ENCODE measurements at places on chromosomes 16 and 17.

DNA sequence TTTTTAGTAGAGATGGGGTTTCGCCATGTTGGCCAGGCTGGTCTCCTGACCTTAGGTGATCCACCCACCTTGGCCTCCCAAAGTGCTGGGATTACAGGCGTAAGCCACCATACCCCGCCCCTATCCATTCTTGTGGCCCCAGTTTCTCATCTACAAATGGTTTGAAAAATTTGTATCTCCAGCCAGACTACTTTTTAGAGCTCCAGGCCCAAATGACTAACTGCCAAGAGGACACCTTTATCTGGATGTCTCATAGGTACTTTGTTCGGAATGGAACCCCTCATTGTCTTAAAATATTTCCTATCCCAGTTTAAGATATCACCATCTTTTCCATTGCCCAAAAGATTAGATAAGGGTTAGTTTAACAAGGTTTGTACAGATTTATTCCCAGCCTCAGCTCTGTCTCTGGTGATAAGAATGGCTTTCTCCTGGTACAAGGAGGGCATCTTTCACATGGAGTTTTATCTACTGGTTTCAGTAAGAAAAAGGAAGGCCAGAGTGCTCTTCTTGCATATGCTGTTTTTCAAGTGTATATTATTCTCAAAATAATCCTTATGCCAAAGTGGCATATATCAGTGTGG, 4.9 kb upstream of the CDC27 start:
- no peak for DNase-seq

DNA sequence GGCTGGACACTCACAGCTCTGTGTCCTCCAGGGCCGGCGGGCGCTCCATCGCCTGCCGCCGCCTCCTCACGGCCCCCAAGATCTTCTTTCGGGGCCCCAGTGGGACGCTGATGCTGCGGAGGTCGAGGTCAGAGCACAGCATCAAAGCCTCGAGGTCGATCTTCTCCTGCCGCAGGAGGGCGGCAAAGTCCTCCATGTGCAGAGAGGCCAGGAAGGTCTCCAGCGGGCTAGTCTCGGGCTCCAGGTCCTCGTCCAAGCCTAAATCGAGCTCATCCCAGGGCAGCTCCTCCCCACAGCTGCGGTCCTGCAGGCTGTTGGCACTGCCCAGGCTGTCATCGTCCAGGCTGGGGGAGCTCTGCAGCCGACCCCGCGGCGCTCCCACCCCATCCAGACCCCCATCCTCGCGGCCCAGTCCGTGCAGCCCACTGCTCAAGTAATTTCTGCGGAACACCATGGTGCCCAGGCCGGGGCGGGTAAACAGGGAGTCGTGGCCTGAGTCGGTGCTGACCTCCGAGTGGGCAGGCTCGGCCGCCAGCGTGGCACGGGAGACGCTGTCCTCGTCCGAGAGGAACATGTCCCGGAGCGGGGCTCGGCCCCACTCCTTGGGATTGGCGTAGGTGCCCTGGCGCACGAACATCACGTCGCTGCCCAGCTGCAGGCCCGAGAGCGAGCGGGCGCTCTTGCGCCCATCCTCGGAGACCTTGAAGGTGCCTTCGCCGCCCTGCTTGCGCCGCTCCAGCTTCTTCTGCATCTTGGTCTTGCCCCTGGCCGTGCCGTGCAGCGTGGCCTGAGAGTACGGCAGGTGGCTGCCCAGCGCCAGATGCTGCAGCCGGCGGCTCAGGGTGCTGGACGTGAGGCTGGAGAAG, 3.4 kb downstream of the USH1G start:
- no peak for DNase-seq

- DNase-seq, result no peak
These were observed 1324.1 kb downstream of the CDH8 start for GRCh38 chr16:60712144-60712543.

DNA sequence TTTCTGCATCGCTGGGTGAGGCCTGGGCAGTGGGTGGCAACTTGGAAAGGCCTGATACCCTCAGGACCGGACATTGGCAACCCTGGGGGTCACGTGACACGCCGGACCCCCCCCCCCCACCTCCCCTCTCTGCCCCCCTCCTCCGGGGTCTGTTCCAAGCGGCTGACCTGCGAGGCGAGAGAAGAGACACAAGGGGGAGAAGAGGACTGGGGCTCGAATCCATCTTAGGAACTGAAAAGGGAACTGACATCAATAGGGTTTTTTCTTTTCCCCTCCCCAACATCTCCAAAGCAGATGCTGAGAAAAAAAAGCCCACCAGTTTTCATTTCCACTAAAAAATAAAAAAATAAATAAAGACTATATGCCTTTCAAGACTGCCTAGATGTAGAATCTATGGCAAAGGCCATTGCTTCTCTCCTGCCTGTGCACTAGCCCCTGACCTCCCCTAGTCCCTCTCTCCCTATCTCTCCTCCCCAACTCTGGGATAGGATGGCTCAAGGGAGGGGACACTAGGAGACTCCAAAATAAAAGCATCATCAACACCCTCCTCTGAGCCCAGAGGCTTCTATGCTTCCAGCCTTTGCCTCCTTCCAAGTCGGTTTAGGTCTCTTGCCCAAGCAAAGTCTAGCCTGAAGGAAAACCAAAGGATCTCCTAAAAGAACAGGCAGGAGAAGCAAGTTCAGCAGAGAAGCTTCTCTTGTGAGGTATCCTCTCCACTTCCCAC, 7.7 kb upstream of the HOXB2 start:
- DNase-seq, result no peak

- DNase-seq, result no peak
These were observed 120.7 kb upstream of the GSE1 start for GRCh38 chr16:85492295-85492864.

GRCh38 chr17:78563189-78564145, 13.7 kb downstream of the DNAH17 start:
- no peak for DNase-seq

GRCh38 chr17:74937064-74938051, 1.7 kb downstream of the OTOP3 start:
- no peak for DNase-seq

- DNase-seq, result peak; percentile 5
These were observed 200.1 kb downstream of the KCNJ2 start for GRCh38 chr17:70369391-70369790.

- no peak for DNase-seq
These were observed 669 bp downstream of the MIEF2 start for GRCh38 chr17:18261146-18261515.

DNA sequence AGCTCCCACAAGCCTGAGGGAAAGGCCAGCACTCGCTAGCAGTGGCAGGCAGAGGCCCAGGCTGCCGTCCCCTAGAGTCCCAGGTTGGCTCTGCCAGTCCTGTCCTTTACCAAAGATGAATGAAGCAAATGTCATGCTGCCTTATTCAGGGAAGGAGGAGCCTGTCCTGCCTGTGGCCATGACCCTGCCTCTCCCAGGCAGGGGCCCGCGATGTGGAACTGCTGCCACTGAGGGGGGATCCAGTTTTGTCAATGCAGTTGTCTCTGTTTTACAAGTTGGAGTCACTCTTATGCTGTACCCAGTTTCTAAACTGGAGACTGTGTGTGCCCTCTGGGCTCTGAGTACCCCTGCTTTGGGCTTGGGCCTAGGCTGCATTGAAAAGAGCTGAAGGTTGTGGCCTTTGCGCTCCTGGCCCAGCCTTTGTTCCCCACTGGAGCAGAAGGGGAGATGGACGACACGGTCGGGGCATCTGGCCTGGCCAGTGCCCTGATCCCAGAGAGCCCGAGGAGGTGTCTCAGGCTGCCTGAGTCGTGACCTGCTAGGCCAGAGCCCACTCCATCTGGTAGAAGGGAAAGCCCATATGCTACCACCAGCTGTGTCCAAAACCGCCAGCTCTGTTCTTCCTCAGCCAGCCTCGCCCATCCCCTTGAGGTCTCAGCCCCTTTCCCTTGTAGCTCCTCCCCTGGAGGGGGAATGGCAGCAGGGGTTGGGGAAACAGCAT, 5.5 kb downstream of the LIMD2 start:
- no peak for DNase-seq

- DNase-seq, result no peak
These were observed 10.0 kb downstream of the RAPGEFL1 start for GRCh38 chr17:40187238-40187637.

- no peak for DNase-seq
These were observed 59.6 kb downstream of the MAP2K6 start for GRCh38 chr17:69473841-69474831.

GRCh38 chr16:65336160-65336559, 214.3 kb upstream of the CDH11 start:
- peak; percentile 29 for DNase-seq

- DNase-seq, result no peak
These were observed 78.3 kb upstream of the CIBAR2 start for GRCh38 chr16:85190572-85190971.

DNA sequence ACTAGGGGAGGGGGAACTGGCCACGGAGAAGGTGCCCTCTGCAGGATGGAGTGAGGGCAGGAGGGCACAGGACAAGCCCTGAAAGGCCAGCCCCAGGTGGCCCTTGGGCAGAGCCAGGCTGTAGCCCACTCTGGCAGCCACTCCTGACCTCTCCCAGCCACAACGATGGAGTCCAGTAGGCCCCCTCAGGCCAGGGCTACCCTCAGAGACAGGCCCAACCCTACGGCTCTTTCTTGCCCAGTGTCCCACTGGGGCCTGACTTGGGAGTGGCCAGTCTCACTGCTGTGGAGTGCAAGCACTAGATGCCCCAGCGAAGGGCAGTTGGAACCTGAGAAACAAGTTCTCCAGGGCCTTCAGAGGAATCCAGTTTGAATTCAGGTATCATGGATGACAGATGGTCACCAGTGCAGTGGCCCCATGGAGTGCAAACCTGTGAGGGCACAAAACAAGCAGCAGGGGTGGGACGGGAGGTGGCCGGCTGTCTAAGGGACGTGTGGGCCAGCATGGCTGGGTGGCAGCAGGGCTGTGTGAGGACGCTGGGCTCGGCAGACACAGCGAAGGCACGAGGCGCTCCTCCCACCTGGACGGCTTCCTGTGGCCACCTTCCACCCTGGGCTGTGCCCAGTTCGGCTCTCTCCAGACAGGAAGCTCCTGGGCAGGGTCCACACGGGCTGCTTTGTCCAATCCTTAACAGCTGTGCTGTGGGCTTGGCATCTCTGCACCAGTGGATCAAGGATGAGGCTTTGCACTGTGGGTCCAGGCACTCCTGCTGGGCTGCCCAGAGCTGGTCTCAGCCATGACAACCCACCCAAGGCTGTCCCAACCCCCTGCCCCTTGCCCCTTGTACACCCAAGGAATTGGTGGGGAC, 72.1 kb downstream of the AMFR start:
- no peak for DNase-seq

DNA sequence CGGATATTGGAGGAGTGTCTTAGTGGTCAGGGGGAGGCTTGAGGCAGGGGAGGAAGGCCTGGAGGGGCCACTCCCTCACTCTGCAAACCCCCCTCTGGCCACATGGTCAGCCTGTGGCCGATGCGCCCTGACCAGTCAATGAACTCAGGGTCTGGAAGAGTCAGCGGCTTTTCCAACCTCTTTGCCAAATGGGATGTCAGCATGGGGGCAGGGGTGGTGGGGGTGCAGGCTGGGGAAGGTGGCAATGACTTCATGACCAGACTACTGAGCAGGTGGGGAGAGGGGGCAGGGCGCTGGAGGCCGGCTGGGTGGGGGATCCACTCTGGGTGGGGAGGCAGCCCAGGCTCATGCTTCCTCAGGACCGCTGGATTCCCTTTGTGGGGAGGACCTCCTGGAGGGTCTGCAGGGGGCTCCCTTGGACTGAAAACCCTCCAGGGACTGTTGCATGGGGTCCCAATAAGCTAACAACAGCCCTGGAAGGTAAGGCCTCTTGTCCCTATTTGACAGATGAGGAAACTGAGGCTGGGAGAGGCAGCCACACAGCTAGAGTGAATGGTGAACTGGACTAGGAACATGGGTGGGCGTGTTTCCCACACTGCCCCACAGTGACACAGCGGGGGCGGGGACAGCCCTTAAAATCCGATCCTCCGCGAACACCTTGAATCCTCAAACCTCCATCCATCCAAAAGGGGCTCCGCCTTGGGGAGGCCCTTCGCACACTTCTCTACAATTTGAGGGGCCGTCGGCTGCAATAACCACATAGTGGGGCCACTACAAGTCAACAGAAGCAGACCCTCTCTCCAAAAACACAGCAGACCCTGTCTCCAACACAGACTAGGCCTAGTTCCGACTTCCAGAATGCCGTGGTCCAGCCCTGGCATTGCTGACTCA, 81.0 kb upstream of the TOB1 start:
- no peak for DNase-seq

DNA sequence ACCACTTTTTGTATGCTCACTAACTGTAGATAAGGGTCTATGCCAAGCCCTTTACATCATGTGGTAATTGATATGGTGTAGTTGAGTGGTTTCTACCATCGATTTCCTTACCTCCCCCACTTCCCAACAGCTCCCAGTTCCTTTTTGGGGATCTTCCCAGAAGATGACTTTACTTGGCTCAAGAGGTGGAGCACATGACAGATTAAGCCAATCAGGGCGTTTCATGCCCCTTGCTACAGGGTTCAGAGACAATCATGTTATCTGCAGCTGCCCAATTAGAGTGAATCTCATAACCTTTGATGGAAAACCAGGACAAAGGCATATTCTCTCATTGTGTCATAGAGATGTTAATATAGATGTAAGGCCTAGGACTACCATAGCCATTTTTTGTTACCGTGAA, 16.2 kb upstream of the BMERB1 start:
- no peak for DNase-seq

DNA sequence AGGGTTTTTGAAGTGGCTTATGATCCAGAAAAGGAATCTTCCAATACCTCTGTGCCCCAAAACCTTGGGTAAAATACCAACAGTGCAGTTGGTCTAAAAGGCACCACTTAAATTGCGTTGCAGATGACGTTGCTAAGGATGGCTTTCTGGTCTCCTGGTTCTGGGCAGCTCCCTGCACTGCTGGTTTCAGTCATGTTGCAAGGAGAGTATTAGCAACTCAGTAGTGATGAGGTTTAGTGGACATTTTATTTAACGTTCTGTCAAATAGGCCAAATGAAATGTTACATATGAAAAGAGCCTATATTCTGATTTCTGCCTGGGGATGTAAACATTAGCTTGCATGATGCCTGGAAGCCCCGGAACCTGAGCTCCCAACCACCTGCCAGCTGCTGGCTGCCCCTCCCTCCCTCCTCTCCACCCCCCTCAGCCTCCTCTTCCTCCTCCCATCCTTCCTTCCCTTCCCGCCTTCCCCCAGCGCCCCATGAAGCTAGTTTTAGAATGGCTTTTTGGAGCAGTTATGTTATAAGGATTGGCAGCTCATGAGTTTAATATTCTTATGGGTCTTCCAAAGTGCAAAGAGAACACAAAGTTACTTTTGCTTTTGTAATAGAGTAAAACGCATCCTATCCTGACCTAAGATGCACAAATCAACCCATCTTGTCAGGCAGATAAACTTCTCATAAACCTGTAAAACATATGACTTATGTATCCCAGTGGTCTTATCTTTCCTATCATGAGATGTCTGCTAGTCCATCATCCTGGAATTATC, 20.7 kb downstream of the CD7 start:
- no peak for DNase-seq

DNA sequence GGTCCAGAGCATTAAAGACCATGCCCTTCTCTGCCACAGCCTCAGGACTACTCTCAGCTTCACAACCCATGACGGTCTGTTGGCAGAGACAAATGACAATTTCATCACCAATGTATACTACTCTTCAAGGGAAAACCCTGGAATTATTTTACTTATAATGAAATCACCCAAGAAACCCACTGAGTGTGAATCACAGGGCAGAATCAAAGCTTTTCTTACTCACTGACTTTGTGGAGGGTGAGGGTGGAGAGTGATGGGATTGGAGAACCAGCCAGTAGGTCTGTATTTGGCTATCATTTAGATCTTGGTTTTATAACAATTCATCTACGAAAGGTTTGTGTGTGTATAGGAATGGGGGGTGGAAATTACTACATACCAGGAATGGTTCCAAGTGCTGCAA, 442.6 kb downstream of the SHISA9 start:
- DNase-seq, result no peak

GRCh38 chr16:71826533-71827017, 17.9 kb upstream of the AP1G1 start:
- no peak for DNase-seq
